NCI-H1694 (cell line): ENCODE measurements at places on chromosomes 2 and 18.

DNA sequence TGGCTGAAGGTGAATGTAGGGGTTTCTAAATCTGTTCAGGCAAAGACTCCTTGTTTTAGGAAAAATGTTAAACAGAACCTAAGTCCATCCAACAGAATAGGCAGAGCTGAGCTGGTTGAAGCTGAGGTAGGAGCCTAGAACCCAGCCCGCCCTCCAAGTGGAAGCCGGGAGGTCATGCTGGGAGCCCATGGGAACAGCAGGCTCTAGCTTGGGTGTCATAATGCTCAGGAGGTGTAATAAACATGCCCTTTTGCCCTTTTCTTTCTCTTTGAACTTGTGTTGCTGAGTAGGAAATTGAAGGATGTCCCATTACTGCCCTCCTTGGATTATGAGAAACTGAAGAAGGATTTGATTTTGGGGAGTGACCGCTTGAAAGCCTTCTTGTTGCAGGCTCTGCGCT is 60.3 kb downstream of the ARMC9 start:
- DNase-seq, result no peak

DNA sequence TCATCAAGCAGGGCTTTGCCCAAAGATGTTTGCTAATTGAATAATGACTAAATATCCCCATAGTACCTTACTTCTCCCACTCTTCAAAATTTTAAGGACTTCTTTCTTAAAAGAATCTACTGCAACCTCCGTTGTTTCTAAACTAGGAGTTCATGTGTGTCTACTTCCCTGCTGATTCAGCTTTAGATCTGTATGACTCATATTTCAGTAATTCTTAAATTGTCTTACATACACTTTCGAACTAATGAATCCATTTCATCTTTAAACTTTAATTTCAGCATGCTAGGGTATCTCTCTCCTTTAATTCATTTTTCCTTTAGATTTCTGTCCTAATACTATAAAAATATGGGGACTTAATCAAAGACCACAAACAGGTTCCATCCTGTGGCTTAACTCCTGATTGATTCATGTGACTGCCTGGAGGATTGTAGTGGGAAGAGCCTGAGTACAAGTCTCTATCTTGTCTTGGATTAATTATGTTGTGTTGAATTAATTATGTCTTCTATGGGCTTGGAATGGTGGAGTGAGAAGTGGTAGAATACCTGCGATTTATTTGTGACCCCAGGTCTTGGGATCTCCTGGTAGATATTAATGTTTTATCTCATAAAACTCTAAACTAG is 24.9 kb upstream of the COL5A2 start:
- DNase-seq, result no peak

- peak; percentile 77 for DNase-seq
Measured at GRCh38 chr2:6254441-6254840, 562.3 kb downstream of the SOX11 start.

DNA sequence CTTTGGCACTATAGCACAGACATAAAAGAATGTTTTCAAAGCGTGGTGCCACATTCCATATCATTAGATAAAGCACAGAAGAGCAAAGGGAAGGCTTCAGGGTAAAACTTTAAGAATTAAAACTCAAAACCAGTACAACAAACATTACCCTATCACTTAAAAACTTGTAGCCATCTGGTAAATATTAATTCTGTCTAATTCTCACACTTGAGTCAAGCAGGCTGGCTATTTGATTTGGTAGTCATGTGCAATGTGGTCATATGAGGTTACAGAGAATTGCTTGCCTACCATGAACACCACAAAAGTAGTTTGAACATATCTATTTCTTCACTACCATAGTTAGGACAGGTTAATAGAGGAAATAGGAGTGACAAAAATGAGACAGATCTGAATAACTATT is 244.9 kb downstream of the IRS1 start:
- DNase-seq, result no peak

DNA sequence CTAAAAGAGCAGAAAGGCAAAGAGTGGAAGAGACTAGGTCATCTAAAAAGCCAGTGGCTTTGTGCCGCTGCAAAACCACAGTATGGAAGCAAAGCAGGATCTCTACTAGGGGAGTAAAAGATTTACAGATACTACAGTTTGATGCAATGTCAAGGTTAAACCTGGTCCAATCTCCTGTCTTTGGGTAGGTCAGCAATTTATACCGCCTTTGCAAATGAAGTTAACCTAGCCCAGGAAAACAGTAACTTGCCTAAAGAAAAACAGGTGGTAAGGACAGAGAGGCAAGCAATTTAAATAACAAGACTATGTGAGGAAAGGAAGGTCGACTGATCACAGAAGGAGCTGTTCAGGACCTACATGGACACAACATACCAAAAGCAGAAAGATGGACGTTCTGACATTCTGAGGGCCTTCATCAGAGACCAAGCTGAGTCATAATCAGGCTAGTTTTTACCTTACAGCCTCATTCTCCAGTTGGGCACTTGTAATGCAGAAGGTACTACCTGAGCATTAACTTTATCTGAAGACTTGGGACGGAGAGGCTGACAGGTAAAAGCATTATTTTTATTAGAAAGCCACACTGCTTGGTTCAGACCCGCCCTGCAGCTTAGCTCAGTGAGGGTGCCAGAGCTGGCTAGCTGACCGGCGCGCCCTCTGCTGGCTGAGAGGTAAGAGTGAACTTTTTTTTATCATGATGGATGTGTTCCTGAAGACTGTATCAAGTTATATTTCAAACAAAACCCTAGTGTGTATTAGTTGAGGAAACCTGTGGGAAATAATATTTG is 15.9 kb downstream of the CDKL4 start:
- DNase-seq, result peak; percentile 36

DNA sequence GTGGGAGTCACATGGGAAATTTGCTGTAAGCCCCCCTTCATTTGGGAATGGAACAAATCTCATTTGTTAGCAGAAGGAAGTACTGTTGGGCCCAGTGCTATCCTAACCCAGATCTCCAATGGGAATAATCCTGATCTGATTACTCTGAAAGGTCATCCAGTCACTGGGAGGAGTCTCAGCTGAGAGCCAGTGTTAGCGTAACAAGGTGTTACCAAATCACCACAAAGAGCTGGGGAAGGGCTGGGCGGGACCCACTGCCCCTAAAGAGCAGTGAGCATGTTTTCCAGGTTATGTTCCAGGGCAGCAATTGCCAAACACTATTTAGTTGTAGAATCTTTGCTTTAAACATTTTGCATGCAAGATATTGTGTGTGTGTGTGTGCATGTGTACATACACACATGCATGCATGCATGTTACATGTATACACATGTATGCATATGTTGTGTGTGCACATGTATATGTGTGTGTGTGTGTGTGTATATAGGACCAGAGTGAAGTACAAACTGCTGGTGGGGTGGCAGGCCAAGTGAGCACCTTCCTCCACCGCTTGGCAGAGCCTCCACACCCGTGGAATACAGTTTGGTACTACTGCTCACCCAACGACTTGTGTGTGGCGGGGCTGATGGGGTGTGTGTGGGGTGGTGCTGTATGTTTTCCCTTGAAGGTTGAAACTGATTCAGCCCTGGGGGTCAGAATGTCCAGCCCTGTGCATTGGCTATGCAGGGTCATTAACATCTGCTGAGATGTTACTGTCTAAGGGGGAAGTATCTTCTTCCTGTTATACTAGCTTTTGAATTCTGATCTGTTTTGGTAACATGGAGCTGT is 15.2 kb downstream of the INPP5D start:
- no peak for DNase-seq

- DNase-seq, result no peak
Measured at GRCh38 chr18:46458472-46458871, 198.5 kb downstream of the LOXHD1 start.

DNA sequence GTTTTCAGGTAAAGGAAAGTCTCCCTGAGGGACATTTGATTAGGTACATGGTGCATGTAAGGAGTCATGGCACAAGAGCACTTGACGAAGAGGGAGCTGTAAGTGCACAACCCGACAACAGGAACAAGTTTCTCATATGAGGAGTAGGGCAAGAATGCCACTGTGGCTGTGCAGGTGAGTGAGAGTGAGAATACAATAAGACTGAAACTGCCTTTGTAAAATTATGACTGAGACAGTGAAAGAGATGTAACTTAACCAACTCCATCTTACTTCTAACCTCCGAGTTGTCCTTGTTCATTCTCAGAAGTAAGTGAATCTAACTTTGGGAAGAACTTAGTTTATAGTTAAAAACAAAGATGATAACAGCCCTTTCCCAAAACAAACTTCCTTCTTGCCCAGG is 1025.8 kb upstream of the CNTNAP5 start:
- no peak for DNase-seq

DNA sequence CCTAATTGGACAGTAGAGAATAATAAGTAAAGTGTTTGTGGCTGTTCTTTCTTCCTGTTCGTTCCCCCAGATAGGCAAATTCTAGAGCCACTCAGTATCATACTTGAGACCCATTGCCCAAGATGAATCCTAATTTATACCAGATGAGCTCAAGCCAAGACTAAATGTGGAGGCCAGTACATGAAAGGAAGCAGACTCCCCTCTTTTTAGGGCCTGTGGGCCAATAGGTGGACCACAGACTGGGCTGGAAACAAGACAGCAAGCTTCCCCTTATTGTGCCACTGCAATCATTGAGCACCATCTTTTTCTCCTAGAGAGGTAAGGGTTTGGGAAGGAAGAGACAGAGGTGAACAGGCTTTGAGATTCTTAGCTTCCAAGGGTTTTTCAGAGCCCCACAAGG is 141.9 kb downstream of the MGAT5 start:
- DNase-seq, result no peak

DNA sequence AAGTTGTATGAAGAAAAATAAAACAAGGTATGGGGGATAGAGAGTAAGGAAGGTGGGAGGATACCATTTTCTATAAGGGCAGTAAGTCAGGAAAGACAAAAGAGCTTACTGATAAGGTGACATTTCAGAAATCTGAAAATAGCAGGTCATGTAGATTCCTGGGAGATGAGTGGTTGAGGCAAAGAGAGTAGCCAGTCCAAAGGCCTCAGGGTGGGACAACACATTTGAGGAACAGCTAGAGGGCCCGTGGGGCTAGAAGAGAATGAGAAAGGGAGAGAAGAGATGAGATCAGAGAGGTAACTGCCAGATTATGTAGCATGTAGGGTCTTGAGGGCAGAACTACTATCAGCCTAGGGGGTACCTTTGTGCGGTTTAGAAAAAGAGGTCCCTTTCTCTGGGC is 2.9 kb downstream of the CLHC1 start:
- DNase-seq, result no peak

- no peak for DNase-seq
Measured at GRCh38 chr2:26696351-26696816, 3.9 kb downstream of the KCNK3 start.

DNA sequence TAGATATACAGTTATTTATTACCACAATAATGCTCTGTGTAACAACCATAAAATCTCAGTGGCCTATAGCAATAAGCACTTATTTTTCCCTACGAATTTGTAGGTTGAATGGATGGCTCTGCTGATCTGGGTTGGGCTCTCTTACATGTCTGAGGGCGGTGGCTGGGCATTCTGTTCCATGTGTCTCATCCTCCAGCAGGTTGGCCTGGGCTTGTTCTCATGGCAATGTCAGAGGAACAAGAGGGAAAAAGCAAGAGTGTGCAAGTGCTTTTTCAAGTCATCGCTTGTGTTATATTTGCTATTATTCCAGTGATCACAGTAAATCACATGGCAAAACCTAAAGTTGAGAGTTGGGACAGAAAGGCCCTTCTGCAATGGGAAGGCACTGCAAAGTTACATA is 30.4 kb upstream of the MYO3B start:
- DNase-seq, result no peak

- DNase-seq, result no peak
Measured at GRCh38 chr2:205405194-205405593, 277.1 kb upstream of the NRP2 start.

DNA sequence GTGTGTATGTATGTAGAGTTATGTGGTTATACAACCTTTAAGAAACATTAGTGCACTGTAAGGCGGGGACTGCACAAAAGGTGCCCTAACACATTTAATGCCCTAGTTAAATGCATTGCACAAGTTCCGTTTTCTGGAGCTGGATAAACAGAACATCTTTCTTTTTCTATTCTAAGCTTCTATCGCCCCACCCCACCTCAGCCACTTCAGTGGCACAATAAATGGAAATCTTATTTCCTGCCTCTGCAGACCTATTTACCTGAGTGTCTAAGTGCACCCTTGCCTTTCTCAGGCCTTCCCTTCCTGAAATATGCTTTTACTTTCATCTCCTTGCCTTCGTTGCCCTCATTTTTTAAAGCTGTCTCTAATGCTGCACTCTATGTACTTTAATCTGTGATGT is 123.5 kb downstream of the TANC1 start:
- no peak for DNase-seq

GRCh38 chr18:74918276-74918790 is 290.6 kb downstream of the PTGR3 start:
- DNase-seq, result no peak

DNA sequence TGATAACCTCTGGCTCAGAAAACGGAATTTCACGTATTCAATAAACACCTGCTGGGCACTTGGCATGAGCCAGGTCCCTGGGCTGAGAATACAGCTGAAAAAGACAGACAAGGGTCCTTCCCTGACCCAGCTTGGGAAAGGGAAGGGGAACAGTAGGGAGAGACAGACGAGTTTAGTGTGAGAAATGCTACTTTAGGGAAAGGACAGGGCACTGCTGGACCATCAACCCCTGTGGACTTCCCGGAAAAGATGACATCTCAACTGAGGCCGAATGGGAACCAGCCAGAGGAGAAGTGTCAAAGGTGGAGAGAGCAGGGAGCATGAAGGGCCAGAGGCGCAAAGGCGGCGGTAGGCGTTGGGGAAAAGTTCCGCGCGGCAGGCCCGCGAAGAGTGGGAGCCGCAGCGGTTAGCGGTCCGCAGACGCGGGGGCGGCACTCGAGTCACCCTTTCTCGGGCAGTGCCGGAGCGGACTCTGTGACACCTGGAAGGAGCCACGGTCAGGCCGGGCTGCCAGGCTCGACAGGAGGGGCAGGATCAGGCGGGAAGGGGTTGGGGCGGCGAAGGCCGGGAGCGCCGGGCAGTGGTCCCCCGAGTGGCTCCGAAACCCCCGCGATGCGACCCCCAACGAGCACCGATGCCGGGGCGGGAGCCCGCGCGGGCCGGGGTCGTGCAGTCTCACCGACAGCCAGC is 519 bp downstream of the TEX261 start:
- no peak for DNase-seq

GRCh38 chr18:54712758-54713157 is 115.5 kb upstream of the RAB27B start:
- DNase-seq, result no peak

GRCh38 chr2:10920764-10921388 is 9.1 kb downstream of the KCNF1 start:
- no peak for DNase-seq

DNA sequence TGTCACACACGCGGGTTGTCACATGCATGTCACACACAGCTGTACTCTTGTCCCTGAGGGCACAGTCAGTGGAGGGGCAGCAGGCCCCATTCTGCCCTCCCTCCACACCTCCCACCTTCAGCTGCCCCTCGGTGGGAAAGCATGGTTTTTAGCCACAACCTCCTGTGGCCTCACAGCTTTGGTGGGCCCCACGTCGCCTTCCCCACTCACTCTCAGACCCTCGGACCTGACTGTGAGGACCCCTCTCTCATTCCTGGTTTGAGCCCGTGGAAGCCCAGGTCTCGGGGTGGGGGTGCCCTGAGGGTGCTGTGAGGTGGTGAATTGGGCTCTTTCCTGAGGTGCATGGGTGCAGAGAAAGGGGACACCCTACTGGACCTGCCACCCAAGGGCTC is 19.9 kb downstream of the KCNG2 start:
- no peak for DNase-seq
